Left kidney (tissue), 8 donors: ENCODE measurements at places on chromosomes 13 and 19.

GRCh38 chr19:5691822-5692722 lies 2.0 kb downstream of the RPL36 start:
- DNase-seq: no peak

DNA sequence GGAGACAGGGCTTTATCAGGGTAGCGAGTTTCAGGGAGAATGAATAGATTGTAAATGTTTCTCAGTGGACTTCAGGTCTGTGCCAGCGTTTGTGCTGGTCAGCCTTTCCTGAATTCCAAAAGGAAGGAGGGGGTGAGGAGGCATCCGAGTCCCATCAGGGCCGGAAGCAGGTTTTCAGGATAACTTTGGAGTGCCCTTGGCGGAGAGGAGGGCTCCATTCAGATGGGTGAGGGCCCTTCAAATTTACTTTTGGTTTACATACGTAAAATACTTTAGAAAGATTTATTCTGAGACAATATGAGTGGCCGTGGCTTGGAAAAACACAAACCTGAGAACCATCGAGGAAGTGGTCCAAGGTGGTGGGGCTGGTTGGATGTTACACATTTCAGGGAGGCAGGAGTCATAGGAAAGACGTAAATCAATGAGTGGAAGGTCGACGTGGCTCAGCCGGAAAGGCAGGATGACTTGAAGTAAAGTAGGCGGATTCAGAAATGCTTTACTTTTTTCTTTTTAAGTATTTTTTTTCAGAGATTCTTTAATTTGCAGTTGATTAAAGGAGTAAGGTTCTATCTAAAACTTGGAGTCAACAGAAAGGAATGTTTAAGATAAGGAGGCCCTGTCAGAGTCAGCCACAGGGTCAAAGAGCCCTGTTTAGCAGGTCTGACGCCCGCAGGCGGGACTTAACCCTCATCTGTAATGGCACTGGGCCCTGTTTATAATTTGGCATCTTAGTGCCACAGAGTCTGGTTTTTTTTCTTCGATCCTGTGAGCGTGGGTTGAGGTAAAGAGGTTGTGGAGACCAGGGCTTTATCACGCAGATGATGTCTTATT lies 32.8 kb downstream of the ATP11A start:
- no peak for DNase-seq

GRCh38 chr13:23443110-23443509 lies 9.6 kb upstream of the SACS start:
- DNase-seq: no peak

- no peak for DNase-seq
Measured at GRCh38 chr13:36728006-36728405, 54.2 kb downstream of the SERTM1 start.

GRCh38 chr13:71775966-71776365 lies 91.0 kb downstream of the DACH1 start:
- DNase-seq: no peak

DNA sequence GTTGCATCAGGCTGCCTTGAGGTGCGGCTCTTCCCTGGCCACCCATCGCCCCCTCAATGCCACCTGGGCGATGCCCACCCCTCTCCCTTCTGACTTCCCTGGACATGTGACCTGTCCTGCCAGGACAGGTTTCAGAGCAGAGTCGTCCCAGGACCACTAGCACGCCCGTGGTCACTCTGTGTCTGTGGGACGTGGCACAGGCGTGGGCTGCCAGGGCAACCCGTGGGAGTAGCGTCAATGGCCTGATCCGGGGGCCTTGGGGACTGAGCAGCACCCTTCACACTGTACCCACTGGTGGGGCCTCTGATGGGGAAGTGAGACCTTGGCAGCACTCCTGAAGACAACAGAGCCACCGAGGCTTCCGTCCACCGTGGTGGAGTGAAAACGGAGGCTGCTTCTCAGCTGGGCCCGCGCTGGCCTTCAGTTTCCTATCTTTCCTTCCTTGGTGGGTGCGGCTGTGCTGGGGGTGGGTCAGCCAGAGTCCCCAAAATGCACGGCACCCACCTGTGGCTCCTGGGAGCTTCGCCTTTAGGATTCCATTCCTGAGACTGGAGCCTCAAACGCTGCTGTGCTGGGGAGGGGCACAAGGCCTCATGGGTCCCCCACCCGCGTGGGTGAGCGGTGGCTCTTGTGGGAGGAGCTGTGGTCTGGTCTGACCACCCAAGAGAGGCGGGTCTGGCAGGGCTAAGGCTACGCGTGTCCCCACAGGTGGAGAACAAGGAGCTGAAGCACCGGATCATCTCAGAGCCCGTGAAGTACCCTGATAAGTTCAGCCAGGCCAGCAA lies 26.7 kb upstream of the TMEM255B start:
- no peak for DNase-seq

GRCh38 chr19:55186080-55186479 lies 6.0 kb upstream of the SYT5 start:
- no peak for DNase-seq

DNA sequence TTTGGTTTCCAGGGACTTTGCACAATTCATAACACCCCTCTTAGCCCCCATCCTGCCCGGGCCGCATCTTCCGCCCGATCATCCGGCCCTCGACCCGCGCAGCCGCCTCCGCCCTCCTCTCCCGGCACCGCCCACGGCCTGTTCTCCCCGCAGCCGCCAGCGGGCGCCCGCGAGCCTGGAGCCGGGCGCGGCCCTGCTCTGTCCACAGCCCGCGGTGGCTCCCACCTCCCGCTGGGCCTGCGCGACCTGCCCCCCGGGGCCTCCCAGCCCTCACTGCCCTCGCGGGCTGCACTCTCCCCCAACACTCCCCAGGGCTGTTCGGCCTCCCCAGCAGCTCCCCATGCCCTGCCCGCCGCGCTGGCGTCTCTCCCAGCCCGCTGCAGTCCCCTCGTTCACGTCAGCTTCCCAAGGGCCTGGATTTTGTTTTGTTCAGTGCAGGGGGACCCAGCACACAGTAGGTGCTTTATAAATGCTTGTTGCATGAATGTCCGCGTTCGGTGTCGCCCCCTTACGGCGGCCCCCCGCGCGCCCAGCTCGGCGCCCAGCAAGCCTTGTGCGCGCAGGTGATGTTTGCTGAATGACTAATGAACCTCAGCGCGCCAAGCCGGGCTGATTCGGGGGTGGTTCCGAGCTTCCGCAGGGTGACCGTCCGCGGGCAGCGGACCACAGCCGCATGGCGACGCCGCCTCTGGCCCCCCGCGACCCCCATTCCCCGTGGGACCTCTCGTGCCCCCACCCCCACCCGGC lies 4.6 kb upstream of the APC2 start:
- DNase-seq: no peak

- no peak for DNase-seq
Measured at GRCh38 chr19:33731881-33732280, 64.8 kb upstream of the KCTD15 start.

- DNase-seq: no peak
Measured at GRCh38 chr19:6952956-6953355, 65.6 kb downstream of the ADGRE1 start.

GRCh38 chr13:41780715-41781706 lies 179.9 kb downstream of the VWA8 start:
- no peak for DNase-seq

DNA sequence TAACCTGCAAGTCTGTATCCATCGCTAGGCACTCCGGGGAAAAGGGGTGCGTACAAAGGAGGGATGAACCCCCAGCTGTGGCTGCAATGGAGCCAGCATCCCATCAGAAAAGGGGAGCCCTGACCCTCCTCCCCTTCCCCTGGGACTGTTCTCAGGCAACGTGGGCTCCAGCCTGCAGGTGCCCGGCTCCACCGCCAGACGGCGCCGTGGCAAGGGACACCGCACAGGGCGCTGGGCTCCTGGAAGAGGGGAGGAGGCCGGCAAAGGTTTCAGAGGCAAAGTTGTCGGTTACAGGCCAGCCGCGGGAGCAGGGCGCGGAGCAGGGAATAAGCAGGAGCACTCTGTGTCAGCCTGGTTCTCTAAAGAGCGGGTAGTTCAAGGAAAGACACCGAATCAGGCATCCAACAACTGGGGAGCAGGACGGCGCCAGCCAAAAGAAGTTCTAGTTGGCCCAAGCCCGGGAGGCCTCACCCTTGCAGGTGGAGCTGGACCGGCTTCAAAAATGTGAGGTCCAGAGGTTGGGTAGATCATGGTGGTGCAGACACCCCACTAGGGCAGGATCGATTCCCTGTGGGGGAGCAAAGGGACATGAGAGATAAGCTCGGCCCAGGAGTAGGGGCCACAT lies 53.0 kb upstream of the ATP12A start:
- peak; percentile 33 for DNase-seq

GRCh38 chr13:52703482-52703881 lies 36.1 kb downstream of the CNMD start:
- no peak for DNase-seq

- DNase-seq: no peak
Measured at GRCh38 chr19:18795540-18795939, 4.4 kb upstream of the COMP start.

GRCh38 chr13:19150712-19151228 lies 30.9 kb downstream of the TUBA3C start:
- DNase-seq: no peak

- no peak for DNase-seq
Measured at GRCh38 chr13:101554420-101555125, 102.1 kb downstream of the ITGBL1 start.

- DNase-seq: no peak
Measured at GRCh38 chr19:1113986-1114483, 10.2 kb downstream of the GPX4 start.

DNA sequence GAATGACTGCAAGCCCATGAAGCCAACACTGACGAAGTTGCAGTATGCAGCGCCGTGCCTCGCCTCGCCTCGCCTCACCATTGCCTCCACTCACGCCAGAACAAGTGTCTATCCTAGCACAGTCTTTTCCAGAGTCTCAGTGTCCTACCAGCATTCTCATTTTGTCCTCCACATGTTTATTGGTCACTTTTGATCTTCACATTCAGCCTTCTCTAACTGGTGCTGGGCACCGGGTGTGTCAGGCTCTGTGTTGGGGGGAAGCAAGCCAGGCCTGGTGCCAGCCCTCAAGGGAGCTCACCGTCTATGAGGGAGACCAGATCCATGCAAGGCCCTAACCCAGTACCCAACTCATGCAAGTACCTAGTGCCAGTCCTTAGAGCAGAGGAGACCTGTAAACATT lies 69.7 kb upstream of the GPR183 start:
- DNase-seq: no peak
